Kidney tubule cell (primary cell): ENCODE measurements at places on chromosomes 5 and 9.

- peak; percentile 48 for DNase-seq
Measured at GRCh38 chr5:96855031-96855872, 21.0 kb upstream of the ERAP2 start.

DNA sequence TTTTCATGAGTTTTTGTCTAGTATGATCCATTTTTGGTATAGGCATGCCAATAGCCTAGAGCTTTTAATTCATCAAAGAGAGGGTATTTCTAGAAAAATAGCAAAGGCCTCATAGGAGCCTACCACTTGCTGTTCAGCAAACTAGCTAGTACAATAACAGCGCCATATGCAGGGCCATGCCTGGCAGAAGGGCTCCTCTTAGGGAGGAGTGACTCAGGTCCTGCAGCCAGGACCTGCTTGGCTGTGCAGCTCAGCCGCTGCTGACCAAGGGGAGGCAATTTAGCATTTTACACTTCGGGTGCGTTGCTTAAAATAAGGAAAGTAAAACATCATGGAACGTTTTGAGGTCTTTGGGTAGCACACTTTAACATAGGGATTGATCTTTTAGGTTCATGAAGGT is 100.6 kb downstream of the TRIO start:
- no peak for DNase-seq

GRCh38 chr5:15797116-15797515 is 297.1 kb downstream of the FBXL7 start:
- no peak for DNase-seq

DNA sequence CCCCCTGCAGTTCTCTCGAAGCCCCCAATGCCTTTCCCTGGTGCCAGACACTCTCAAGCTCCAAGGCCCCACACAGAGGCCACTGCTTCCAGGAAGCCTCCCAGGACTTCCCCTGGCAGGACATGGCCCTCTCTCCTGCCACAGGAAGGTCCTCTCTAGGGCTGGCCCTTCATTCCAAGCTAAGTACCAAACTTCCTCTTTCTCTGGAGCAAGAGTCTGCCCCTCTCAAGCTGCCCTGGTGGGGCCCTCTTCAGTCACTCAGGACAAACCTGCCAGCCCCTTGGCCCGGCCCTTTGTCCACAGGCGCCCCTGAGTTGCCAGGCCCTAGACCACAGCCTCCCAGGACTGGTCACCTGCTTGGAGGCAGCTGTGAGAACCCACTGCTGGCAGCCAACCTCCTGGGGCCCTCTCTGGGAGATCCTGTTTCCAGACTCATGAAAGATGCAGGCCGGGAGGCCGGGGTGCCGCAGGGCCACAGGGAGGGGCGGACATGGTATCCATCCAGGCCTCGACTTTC is 6.6 kb downstream of the NINJ1 start:
- DNase-seq = no peak

DNA sequence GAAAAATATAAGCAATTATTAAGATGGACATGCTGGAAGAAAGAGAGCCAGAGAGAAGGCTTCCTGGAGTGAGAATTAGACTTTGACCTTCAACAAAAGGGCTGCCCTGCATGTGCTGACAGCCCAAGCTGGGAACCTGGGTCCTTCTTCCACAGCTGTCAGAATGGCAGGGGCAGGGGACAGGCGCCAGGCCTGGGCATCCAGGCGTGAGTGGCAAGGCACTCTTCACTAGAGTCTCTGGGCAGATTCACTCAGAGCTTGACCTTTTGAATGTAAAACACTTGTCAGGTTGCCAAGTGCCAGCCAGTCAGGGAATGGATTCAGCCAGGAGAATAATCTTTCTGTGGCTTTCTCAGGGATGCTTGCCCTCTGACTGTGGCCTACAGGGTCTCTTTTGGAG is 119.1 kb upstream of the CLINT1 start:
- DNase-seq = peak; percentile 65

GRCh38 chr9:136947028-136947891 is 2.2 kb downstream of the C8G start:
- no peak for DNase-seq

GRCh38 chr5:60092671-60093422 is 199.3 kb upstream of the PDE4D start:
- DNase-seq = peak; percentile 66
